OCI-LY7 (cell line): ENCODE measurements at places on chromosomes 1 and 21.

DNA sequence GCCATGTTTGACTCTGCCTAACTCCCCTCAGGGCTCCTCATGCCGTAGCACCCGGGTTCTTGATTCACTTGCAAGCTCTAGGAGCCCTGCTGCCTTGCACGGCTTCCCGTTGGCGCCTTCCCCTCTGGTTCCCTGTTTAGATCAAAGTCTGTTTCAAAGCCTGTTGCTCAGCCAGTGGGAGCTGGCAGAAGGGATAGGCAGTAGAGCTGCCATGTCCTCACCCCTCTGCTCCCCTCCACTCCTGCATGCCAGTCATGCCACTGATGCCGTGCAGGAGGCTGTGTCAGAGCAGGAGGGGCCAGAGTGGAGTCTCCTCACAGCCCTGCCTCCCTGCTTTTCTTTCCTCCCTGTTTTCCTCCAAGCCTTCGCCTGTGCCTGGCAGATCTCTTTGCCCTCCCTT is 26.5 kb downstream of the HMGCS2 start:
- no peak for DNase-seq

DNA sequence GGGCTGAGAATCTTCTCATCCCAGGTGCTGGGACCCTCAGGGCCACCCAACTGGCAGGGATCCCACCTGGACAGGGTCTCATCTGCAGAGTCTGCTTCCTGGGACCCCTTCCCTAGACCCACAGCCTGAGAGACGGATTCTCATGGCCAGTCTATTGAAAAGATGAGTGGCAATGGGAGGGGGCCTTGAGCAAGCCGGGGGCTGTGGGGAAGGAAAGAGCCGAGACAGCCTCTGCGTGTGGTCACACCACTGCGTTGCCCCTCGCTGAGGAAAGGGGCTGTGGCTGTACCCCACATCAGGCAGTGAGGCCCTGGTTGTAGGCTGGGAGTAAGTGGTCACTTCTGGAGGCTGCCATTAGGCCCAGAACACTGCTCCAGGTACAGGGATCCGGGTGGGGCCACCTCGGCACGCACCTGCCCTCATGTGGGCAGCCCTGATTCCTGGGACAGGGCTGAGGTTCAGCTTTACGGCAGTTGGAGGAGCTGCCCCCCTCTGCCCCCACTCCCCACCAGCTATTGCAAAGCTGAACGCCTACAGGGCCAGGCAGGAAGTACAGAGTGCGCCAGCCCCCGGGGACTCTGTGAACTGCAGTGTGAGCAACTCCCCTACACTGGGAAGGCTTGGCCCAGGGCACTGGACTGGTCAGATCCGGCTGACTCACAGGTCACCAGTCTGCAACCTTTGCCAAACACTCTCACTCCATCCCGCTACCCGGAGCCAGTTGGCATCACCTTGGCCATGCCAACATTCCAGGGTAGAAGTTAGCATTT is 106.9 kb downstream of the RIPK4 start:
- no peak for DNase-seq

GRCh38 chr1:2234762-2235113 is 6.6 kb downstream of the SKI start:
- DNase-seq = no peak

GRCh38 chr1:32487182-32487581 is 22.3 kb downstream of the ZBTB8B start:
- no peak for DNase-seq

DNA sequence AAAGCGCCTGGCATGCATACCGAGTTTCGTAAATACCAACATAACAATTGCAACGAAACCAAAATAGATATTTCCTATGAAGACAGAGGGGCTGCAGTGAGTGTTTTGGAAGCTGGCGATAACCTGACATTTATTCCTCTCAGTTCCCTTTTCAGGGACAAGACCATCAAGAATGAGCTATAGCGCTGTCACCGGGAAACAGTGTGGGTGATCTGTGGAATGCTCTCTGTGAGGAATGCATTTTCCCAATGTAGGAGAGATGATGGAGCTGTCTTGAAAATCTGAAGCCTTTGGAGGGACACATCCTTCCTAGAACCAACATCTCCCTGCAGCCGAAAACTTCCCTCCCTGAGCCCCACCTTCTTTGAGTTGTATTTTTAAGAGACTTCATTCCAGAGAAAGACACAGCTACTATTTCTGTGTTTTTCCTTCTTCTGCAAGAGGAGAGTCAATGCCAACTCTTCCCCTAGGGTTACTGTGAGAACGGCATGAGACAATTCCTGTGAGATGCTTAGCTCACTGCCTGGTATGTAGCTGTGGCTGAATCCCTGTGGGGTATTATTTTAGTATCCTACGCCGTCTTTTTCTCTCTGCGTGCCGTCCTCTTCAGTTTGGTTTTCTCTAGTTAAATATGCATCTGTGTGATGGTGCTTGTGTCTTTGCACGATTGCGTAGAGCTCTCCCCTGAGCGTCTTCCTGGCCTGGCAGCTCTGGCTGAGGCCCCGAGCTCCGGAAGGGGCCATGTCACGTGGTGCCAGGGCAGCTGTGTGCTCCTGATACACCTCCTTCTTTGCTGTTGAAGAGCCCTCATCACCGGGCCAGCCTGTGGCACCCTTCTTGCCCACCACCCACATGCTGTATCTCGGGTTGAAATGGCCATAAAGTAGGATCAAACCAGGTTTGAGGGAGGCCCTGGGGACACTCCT is 45.2 kb downstream of the AJAP1 start:
- DNase-seq = peak; percentile 13

DNA sequence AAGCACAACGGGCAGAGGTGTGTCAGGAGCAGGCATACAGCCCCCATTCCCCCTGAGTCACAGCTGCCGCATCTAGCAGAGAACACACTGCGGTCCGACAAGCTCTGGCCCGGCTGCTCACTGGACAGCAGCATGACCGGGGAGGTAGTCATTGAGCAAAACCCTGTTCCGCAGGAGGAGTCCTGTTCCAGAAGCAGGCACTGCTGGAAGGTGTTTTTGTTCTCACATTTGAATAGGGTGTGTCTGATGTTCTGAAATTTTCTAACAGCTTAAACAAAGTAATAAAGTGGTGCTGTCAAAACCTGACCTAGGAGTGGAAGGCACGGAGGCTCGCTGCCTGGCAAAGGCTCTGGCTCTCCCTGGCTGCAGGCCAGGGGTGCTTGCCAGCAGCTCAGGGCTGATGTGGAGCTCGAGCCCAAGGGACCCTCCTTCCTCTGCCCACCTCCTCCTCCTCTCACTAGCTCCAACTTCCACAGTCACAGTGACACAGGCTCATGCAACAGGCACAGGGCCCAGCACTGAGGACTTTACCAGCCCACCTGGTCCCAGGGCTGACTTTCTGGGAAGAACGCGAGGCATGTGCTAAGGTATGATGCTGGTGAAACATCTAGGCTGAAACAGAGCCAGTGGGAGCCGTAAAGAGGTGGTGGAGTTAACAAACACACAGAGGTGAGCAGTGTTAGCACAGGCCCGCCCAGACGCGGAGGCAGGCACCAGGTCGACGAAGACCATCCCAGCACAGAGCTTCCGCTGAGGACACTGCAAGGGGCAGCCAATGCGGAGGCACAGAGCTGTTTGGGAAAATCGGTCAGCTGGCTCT is 118.6 kb upstream of the IFFO2 start:
- no peak for DNase-seq

- no peak for DNase-seq
Measured at GRCh38 chr1:240287722-240288121, 196.0 kb downstream of the FMN2 start.

DNA sequence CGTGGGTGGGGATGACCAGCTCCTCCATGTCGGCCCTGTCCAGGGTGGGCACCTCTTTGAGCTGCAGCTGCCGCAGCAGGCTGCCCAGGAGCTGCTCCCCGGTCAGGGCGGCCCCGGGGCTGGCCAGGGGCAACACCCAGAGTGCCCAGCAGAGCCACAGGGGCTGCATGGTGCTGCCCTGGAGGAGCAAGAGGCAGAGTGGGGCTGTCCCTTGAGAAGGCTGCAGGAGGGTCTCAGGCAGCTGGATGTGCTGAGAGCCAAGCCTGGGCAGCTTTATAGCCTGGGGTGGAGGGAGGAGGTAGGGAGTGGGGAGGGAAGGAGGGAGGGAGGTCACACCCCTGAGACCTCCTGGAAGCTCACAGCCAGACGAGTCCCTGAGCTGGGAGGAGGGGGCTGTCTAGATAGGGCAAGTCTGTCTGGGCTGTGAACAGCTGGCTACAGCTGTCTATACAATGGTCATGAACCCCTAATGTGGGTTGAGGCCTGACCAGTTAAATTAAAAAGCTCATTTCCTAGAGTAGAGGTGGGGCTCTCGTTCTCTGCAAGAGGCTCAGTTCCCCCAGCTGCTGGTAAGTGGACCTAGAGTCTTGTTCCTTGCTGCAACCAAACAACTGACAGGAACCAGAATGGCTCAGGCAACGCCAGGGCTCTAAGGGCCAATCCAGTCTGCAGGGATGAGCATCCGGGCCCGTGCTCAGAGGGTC is at the start of gene LEFTY1:
Gene LEFTY1, minus strand, starts transcription at position 249 of the 704 bp plus-strand sequence. Its CDS starts 80 bp downstream, at position 169.
- no peak for DNase-seq

DNA sequence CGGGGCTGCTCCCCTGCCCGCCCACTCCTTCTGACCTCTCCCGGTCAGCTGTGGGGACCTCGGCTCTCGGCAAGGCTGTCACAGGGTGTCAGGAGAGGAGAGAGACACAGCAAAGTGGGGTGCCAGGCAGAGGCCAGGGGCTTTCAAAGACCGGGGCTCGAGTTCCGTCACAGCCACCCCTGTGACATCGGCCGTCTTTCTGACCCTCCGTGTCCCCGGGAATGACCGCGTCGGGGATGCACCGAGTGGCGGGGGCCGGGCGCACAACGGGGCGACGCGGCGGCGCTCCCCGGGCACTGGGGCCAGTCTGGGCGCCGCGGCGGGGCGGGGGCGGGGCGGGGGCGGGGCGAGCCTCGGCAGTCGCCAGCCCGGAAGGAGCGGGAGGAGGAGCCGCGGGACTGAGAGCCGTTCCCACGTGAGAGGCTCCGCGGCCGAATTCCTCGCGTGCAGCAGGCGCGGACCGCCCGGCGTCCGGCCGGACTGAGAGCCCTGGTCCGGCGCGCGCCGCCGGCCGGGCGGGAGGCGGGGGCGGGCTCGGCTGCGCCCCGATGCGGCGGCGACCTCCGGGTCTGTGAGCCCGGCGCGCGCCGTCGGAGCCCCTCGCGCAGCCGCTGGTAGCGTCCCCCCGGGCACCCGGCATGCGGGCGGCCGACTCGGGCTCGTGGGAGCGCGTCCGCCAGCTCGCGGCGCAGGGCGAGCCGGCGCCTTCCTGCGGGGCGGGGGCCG is 229.7 kb upstream of the TMEM51 start:
- peak; percentile 60 for DNase-seq

- DNase-seq = no peak
Measured at GRCh38 chr21:14273736-14274538, 58.0 kb downstream of the RBM11 start.

DNA sequence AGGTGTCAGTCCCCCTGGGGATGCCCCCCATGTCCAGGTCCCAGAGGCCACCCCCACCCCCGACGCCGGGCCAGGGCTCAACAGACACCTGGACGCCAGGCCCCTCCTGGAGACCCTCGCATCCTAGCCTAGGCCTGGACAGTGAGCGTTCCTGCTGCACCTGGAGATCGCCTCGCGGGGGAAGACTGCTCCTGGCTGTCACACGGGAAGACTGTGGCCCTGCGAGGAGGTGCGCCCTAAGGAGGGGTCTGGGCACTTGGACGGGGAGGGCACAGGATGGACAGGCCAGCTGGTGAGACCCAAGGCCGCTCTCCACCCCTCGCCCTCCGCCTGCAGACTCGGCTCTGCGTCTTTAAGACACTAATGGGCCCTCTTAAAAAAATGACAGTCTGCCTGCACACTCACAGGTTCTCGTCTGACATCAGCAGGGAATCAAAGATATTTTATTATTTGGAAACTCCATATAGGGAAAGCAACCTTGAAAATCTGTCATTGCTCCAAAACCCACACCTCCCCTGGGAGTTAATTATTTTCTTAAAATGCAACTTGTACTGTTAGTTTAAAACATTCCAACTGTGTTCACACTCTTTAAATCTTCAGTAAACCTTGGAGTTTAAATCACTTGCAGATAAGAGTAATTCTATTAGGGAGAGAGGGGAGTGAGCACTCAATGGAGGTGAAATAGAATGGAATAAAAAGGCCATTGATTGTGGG is 45.6 kb upstream of the ACTRT2 start:
- DNase-seq = no peak

DNA sequence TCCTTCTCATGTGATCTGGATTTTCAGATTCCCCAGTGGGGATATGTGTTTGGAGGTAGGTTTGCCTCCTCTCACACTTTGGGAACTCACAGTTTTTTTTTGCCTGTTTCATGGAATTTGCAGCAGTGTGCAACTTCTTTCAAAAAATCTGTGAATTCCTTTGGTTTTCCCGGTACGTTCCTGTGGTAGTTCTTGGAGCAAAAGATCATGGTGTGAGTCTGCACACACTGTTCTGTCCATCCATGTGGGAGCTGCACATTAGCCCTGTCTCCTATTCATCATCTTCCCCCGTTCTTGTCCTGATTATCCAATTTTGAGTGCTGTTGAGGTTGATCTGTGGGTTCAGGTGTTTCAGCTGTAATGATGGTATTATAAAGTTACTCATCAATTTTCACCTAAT is 30.3 kb upstream of the TACSTD2 start:
- DNase-seq = no peak

DNA sequence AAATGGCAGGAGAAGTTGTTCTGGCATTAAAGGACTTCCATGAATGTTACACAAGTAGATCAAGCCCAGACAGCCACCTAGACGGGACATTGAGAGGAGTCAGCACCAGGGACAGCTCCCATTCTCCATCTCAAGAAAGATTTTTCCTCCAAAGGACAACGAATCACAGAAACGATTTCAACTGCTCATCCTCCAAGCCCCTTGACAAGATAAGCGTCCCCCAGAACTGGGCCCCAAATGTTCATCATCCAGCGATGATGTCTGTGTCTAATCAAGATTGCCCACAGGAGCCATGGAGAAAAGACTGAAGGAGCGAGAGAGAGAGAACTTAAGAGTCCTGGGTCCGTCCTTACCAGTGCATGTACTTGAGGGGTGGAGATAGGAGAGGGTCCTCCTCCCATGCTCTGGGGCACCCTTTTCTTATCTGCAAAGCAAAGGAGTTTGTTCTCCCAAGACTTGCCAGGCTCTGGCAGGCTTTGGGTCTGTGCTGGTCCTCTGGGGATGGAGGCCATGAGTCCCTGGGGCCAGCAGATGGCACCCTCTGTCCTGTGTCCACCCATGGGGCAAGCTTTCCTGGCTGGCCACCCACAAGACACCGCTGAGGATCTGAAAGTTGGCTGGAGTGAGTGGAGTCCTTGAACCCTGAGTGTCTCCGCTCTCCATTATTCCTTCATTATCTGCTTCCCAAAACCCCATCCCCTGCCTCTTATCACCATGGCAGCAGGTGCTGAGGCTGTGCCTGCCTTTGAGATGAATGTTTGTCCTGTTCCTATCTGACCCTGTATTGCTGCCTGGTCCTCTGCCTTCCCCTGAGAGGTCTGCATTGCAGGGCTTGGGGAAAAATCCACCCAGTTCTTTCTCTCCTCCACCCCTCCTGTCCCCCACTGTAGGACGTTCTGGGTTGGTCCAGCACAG is 164.6 kb downstream of the ACTL8 start:
- DNase-seq = peak; percentile 23

DNA sequence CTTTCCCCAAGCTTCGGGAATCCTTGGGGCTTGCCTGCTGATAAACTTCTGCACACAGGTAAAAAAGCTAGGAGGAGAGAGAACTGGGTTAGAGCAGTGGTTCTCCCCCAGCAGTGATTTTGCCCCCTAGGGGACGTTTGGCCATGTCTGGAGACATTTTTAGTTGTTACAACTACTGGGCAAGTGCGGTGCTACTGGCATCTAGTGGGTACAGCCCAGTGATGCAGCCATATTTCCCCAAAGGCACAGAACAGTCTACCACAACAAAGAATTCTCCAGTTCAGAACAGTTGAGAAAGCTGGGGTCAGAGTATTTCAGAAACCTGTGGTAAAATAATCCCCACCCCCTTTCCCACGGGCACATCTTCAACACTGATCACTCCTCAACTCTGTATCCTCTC is 41.3 kb downstream of the LRRC71 start:
- peak; percentile 59 for DNase-seq
